ENCODE measurements at places on chromosomes 16 and 17.
A peak's percentile ranks its signal among the peaks of the same experiment; 100 is the strongest.

- no peak for DNase-seq
Observed at GRCh38 chr16:8798174-8798527, 512 bp downstream of the PMM2 start.

GRCh38 chr17:17511881-17512858 is 16.0 kb upstream of the RASD1 start:
- DNase-seq = no peak

DNA sequence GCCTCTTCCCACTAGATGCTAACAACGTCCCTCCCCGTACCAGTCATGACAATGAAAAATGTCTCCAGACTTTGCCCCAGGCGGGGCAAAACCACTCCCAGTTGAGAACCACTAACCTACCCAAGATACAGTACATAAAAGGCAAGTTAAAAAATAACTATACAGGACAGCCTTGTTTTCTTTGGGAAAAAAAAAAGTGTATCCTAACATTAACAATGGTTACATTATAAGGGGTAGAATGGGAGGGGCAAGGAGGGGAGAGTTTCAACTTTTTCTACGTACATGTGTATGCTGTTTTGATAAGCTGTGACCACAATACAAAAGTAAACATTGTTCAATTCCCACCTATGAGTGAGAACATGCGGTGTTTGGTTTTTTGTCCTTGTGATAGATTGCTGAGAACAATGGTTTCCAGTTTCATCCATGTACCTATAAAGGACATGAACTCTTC is 94.9 kb downstream of the TOX3 start:
- no peak for DNase-seq

DNA sequence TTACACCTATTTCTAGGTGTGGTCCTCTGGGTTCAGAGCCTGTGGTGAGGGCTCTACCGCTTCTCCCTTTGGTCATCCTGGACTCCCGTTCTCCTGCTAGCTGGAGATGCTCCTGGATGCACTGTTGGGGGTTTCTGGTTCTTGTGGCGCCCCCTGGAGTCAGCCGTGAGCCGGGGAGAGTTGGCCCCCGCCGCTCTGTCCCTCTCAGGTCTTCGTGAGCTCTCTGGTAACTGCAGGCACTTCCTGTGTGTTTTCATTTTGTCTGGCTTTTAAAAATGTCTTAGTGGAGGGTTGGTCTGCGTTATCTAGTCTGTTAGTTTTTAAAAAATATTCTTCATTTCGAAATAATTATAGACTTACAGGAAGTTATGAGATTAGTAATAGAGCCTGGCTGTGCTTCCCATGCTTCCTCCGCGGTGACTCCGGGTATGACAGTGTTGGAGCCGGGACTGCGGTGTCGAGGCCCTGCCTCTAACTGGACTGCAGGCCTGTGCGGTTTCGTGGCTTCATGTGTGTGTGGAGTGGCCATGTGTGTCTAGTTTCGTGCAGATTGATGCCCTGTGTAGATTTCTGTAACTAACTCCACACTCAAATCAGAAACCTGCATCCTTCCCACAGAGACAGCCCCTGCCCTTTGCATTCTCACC is 78.0 kb upstream of the ZNF750 start:
- DNase-seq = peak; percentile 51

DNA sequence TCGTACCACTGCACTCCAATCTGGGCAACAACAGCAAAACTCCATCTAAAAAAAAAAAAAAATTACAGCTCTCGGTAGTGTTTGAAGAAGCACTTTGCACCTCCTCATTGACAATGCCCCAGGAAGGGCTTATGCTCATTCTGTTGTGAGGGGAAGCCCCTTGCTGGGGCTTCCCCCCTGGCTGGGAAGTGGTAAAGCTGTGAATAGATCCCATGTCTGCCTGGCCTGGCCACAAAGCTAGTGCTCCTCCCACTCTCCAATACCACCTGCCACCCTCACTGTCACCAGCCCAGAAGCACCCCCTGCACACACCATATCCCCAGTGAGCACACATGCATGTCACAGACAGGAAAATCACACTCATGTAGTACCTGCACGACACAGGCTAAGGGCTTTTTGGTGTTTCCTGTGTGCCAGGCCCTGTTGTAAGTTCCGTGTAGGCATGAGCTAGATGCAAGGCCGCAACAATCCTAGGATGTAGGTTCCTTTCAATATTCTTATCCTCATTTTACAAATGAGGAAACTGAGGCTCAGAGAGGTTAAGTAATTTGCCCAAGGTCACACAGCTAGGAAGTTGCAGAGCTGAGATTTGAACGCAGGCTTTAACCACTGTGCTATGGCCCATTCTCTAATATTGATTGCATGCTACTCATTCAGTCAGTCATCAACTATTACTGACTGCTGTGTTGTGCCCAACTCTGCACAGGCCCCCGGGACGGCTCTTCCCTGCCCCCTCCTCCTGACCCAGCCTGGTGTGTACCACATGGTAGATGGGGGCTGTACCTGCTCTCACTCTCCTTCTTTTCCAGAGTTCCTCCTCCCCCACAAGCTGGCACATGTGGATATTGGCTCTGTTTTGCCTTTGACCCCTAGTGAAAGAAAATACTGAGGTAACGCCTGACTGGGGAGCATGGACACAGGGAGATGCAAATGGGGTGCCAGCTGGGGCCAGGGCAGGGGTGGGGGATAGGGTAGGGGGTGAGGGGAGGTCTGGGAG is 11.9 kb upstream of the COL1A1 start:
- no peak for DNase-seq

- DNase-seq = no peak
Observed at GRCh38 chr17:32159586-32160438, 17.5 kb downstream of the RHOT1 start.

- no peak for DNase-seq
Observed at GRCh38 chr16:6988846-6989245, 343.8 kb upstream of the RBFOX1 start.

DNA sequence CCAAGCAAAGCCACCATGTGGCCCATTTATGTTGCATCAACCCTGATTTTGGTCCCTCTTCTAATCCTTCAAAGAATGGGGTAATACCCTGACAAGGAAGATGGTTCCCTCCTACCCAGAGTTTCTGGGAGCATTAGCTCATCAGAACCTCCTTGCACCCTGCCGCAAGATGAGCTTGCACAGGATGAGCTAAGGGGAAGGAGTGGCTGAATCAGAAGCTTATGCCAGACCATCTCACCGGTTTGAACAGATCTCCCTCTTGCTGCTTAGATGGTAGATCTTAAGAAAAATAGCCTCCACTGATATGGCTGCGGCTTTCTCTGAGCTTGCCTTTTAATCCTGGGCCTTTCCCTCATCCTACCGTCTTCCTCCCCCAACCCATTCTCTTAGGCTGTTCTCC is 175.1 kb downstream of the SOX9 start:
- no peak for DNase-seq

DNA sequence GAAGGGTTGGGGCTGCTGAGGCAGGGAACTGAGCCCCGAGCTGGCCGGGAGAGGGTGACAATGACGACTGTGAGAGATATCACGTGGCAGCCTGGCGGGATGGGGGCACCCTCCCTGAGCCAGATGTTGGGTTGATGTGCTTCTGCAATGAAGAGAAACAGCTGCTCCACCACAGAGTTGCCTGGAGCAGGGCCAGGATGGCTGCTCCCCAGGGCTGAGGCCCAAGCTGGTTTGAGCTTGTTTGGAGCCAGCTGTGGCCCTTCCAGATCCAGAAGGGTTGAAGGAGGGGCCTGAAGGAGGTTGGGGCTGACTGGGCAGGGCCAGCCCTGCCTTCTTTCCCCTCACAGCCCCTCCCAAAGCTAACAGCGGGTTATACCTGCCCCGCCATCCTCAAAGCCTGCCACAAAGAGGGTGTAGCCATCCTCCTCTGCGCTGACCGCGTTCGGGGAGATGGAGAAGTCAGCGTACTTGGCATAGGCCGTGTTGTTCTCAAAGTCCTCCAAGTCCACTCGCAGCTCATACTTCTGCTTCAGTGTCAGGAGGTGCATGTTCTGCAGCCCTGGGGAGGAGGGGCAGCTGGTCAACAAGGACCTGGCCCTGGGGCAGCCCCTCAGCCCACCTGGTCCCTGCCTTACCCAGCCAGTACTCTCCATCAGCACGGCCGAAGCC is 2.1 kb downstream of the MFAP4 start:
- peak; percentile 63 for DNase-seq

- no peak for DNase-seq
Observed at GRCh38 chr16:30493941-30494488, 21.5 kb downstream of the ITGAL start.

GRCh38 chr17:68200689-68201417 is 47.0 kb upstream of the AMZ2 start:
- peak; percentile 92 for DNase-seq

DNA sequence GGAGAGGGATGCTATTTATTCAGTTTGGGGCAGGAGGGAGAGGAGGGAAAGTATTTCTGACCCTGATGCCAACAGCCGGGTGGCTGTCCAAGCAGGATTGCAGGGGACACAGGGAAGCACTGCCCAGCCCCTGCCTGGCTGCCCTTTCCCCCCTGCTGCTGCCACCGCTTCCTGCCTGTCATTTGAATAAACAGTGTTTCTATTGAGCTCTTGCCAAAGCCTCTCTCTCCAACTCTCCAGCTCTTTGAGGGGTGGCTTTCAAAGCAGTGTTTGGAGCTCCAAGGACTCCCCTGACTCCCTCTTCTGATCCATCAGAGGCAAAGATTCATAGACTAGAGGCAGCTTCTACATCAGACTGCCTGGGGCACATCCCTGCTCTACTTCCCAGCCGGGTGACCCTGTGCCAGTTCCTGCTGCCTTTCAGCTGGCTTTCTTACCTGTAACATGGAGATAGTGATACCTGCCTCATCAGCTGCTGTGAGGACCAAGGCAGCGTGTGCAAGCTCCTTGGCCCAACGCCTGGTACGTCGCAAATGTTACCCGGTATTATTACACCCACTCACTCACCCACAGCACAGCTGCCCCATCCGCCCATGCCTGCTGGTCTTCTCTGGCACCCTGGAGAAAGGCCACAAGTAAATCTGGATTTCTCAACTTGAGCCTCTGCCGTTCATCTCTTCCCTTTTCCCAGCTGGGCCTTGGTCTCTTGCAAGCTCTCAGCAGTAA is 9.5 kb downstream of the PROCA1 start:
- DNase-seq = no peak

GRCh38 chr17:17414341-17414805 is 62.4 kb upstream of the MED9 start:
- DNase-seq = no peak

- no peak for DNase-seq
Observed at GRCh38 chr16:14539156-14539555, 90.9 kb downstream of the PARN start.

DNA sequence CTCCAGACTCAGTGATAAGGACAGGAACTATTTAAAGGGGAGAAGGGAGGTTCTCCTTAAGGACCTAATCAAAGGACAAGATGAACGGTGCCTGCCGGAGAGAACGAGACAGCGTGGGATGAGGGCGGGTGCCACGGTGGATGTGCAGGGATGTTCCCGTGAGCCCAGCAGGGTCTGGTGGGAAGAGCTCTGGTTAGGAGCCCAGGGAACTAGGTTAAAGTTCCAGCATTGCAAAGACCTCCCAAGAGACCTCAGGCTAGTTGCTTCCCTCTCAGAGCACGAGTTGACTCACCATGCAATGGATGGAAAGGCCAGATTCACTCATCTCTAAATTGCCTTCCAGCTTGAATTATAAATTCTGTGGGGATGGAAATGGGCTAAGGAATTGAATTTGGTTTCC is 14.7 kb downstream of the CCR7 start:
- peak; percentile 62 for DNase-seq

GRCh38 chr17:80346498-80347275 is 68.3 kb upstream of the ENDOV start:
- no peak for DNase-seq

GRCh38 chr16:79430191-79430678 is 170.3 kb downstream of the MAF start:
- DNase-seq = no peak

DNA sequence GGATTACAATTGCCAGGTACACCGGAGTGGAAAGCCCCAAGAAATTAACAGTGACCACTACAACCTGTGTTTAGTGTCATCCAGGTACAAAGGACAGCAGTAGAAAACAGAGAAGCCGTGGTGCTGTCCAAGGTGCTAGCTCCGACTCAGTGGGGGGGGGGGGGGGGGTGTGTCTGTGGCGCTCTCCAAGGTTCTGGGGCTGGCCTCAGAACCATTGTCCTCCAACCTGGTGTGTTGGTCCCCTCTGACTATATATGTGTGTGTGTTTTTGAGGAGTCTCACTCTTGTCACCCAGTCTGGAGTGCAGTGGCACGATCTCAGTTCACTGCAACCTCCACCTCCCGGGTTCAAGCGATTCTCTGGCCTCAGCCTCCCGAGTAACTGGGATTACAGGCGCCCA is 5.8 kb upstream of the ZNF23 start:
- DNase-seq = no peak

DNA sequence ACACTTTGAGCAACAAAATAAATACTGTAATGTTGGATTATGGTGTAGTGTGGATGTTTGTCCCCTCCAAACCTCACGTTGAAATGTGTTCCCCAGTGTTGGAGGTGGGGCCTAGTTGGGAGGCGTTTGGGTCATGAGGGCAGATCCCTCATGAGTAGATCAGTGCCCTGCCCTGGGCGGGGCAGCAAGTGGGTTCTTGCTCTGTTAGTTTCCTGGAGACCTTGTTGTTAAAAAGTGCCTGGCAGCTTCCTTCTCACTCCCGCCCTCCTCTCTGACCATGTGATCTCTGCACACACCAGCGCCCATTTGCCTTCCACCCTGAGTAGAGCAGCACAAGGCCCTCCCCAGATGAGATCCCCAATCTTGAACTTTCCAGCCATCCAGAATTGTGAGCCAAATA is 67.7 kb downstream of the MPRIP start:
- DNase-seq = no peak

DNA sequence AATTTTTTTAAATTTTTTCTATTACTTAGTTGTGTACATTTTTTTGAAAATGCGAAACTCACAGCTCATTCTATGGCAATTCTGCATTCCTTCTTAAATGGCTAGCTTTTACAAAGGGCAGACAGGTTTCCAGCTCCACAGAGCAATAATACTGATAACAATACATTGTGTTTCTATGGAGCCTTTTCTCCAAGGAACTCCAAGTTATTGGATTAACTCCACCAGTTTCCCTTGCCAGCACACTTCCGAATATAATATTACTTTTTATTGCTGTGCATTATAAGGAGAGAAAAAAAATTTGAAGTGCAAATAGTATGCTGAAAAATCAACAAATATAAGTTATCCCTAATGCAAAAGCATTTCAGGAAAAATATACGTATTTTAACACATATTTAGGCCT is 127.5 kb upstream of the PSMD7 start:
- no peak for DNase-seq

DNA sequence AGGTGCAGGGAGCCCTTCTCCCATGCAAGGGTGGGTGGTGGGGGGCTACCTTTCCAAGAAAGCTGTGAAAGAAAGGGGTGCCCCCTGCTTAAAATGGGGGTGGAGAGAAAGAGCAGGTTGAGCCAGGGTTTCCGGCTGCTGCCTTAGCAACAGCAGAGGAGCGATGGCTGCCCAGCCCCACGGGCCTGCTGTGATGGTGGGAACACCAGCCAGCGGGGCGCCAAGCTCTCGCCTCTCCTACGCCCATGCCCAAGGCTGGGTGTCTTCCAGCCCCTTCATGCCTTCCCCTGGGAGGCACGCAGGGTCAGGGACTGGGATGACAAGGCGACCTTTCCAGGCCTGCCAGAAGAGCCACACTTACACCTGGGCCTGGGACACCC is 3.0 kb downstream of the FMNL1 start:
- DNase-seq = no peak
